ENCODE measurements at places on chromosomes 5 and 9. TPM values are rescaled to one million over a fixed set of nuclear protein-coding genes. Genes with fewer than 3 reads are reported as not detected.

DNA sequence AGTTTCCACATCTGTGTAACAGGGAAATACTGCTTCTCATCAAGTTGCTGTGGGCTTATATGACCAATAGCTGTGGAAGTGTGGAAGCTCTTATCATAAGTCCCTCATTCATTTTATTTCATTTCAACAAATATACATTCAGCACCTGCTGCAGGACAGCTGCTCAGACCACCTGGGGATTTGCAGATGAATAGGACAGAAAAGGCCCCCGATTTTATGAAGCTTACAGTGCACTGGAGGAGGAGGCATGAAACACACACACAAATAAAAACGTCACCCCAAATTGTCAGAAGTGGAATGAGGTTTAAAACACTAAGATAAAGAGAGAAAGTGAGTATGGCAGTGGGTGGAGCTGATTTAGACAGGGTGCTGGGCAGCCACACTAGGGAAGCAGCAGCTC lies 107.2 kb downstream of the DRD1 start:
- no peak overlapping the region for H3K4me3 ChIP-seq
- no peaks in the 10 kb centered on the region for H3K36me3 ChIP-seq
- DNase-seq: no peak
- peaks cover 8% of the 10 kb centered on the region for H3K4me1 ChIP-seq

DNA sequence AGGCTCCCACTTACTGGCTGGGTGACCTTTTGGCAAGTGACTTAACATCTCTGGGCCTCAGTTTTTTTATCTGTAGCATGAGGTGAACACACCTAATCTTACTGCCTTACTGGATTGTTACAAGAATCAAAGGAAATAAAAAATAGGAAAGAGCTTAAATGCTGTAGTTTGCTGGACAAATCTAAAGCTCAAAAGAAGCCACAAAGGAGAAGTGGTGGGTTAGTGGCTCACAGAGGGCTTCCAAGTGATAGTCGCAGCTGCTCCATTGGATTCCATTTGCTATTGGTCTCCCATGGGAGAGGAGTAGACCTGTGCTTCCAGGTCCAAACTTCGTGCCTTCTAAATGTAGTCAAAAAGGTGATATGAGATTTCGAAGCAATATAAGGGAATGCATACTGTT lies 123.6 kb downstream of the SEMA6A start:
- H3K4me1 ChIP-seq: peaks cover 63% of the 10 kb centered on the region
- H3K27ac ChIP-seq: no peak overlapping the region
- no peak overlapping the region for H3K4me3 ChIP-seq
- peaks cover 13% of the 10 kb centered on the region for H3K36me3 ChIP-seq
- DNase-seq: no peak

DNA sequence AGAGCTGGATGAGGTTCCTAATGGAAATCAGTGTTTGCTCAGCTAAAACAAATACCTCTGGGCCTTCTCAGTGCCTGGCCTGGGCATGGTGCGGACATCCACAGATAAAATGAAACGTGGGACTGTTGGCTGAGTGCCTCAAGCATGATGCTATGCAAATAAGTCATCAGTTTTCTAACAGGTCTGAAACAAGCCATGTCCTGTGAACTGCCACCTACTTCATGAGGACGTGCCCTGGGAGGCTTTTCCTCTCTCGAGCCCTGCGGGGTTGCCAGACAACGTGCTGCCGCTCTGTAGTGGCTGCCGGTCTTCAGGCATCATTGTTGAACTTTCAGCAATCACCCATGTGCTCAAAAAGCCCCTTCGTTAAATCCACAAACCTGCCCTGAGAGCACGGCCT lies 240.4 kb upstream of the IRX2 start:
- no peak for DNase-seq
- H3K27me3 ChIP-seq: peaks cover 4% of the 10 kb centered on the region
- peaks cover 10% of the 10 kb centered on the region for H3K4me1 ChIP-seq
- no peaks in the 10 kb centered on the region for H3K36me3 ChIP-seq
- no peak overlapping the region for H3K4me3 ChIP-seq

Gene PNPLA7
- total RNA-seq: 1.8 TPM

Gene ACOT12
- not detected for total RNA-seq

Gene SPRY4
- 42.1 TPM for total RNA-seq

GRCh38 chr5:69083412-69083811 lies 10.4 kb upstream of the SLC30A5 start:
- no peaks in the 10 kb centered on the region for H3K36me3 ChIP-seq
- H3K4me3 ChIP-seq: no peak overlapping the region
- no peak for DNase-seq
- H3K27me3 ChIP-seq: peaks cover 2% of the 10 kb centered on the region
- H3K4me1 ChIP-seq: no peaks in the 10 kb centered on the region

Gene BRIX1
- 43.2 TPM for total RNA-seq

DNA sequence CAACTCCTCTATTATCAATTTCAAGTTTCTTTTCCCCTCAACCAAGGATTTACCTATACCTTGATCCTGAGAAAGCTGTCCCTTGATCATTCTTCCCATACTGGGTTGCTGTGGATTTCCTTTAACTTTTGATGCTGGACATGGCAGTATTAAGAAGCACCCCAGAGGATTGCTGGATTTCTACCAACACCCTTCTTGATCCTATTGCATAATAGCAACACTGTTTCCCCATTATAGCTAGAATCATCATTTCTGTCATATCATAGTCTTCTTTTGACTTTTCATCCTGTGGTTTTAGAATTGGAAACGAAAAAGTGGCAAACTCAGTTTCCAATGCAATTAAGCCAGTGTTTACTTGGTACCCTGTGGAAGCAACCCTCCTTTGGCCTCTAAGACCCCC lies 154.9 kb downstream of the ARRDC3 start:
- DNase-seq: no peak
- H3K27me3 ChIP-seq: no peaks in the 10 kb centered on the region
- H3K4me1 ChIP-seq: no peaks in the 10 kb centered on the region
- no peak overlapping the region for H3K4me3 ChIP-seq
- H3K27ac ChIP-seq: no peak overlapping the region

DNA sequence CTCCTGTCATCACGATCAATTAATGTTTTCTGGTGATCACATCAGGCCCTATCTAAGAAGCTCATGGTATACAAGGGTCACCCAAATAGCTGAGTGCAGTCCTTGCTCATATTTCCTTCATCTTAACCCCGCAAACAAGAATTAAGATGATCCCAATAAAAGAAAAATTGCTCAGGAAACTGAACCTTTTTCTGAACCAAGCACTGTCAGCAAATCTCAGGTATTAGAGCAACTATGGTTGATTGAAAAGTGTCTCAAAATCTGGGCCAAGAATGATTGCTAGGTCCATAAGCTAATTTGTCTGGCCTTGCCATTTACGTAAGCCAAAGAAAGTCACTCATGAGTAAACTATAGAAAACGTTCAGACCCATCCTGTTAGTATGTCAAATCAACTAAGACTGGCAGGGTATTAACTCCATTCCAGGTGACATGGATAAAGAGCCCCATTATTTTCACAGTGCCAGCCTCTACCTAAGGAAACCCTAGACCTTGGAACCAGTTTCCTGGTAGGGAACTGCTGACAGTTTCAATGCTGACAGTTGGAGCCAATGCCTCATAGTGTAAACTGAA lies 209.3 kb downstream of the DEPDC1B start:
- no peaks in the 10 kb centered on the region for H3K27me3 ChIP-seq
- H3K27ac ChIP-seq: no peak overlapping the region
- peaks cover 20% of the 10 kb centered on the region for H3K4me1 ChIP-seq
- no peak for DNase-seq
- H3K4me3 ChIP-seq: no peak overlapping the region

- no peak for DNase-seq
- H3K27me3 ChIP-seq: no peaks in the 10 kb centered on the region
- H3K4me3 ChIP-seq: no peak overlapping the region
- peaks cover 3% of the 10 kb centered on the region for H3K36me3 ChIP-seq
These were observed 782.2 kb upstream of the NUDT12 start for GRCh38 chr5:104344809-104345208.

Gene CNTNAP3B
- 9.4 TPM for total RNA-seq

GRCh38 chr5:176847726-176848290 lies 37.4 kb downstream of the UNC5A start:
- H3K36me3 ChIP-seq: no peaks in the 10 kb centered on the region
- DNase-seq: no peak
- peaks cover 29% of the 10 kb centered on the region for H3K27me3 ChIP-seq
- no peak overlapping the region for H3K27ac ChIP-seq

Gene NOL6
- total RNA-seq: 42.9 TPM

Gene FOXD4L4
- 0.16 TPM for total RNA-seq

GRCh38 chr9:94259077-94259862 lies at the start of gene ZNF169:
Gene ZNF169, plus strand, starts transcription at chr9:94259298. Its CDS starts 19,515 bp downstream, at chr9:94278813.
- H3K27me3 ChIP-seq: peaks cover 24% of the 10 kb centered on the region
- peak within 1 kb of the TSS; percentile 99 for H3K4me3 ChIP-seq
- H3K36me3 ChIP-seq: peaks cover 6% of the 10 kb centered on the region
- H3K27ac ChIP-seq: peak within 1 kb of the TSS; percentile 98

DNA sequence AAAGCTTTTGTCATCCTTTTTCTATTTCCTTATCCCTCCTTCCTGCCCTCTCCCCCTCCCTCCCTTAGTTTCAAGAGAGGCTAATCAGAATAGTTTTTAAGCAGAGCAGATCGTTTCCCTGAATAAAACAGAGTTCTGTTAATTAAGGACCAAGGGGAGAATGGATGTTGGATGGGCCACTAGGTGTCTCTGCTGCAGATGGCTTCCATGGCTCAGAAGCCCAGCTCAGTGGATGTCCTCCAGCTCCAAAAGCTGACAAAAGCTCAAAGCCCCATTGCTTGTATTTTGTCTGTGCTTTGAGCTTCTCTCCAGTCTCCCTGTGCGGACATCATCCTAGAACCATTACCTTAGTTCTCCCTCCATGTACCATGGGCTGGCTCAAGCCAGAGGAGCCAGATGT lies 21.0 kb upstream of the NPR3 start:
- no peaks in the 10 kb centered on the region for H3K4me1 ChIP-seq
- H3K36me3 ChIP-seq: no peaks in the 10 kb centered on the region
- no peak for DNase-seq
- no peaks in the 10 kb centered on the region for H3K27me3 ChIP-seq

Gene TRAF2
- total RNA-seq: 34.4 TPM
